Amygdala (tissue), 56 donors: ENCODE measurements at places on chromosomes 2 and 18.

GRCh38 chr2:40584432-40584831 lies 132.5 kb upstream of the SLC8A1 start:
- DNase-seq = no peak

DNA sequence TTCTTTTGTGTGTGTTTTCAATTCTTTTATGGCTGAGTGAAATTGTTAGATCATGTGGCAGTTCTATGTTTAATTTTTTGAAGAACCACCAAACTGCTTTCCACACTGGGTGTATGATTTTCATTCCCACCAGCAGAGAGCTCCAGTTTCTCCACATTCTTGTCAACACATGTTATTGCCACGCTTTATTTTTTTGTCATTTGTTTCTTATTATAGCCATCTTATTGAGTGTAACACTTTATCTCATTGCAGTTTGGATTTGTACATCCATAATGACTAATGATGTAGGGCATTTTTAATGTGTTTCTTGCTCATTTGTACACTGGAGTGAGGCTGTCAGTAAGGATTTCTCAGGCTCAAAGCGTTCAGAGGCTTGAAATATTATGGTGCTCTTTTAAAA lies 184.2 kb downstream of the PIEZO2 start:
- no peak for DNase-seq

DNA sequence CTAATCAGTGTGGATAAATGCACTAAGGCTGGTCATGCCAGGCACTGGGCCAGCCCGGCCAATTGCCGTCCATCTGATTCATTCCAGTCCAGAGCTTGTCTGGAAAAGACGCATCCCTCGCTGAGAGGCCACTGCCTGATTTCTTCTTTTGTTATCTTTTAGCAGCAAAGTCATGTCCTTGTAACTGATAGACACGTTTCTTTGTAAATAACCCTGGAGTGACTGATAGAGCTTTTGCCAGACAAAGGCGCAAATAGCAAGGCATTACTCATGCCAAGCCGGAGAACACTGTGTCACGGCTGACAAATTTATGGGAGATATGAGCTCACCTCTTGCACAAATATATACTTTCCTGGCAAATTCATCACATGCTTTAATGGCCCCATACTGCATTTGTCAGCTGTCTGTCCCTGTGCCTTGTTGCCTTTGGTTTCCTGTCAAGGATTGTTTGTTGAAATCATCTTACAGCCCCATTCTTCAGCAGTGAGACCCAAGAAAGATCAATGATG lies 164.4 kb downstream of the ETAA1 start:
- no peak for DNase-seq

DNA sequence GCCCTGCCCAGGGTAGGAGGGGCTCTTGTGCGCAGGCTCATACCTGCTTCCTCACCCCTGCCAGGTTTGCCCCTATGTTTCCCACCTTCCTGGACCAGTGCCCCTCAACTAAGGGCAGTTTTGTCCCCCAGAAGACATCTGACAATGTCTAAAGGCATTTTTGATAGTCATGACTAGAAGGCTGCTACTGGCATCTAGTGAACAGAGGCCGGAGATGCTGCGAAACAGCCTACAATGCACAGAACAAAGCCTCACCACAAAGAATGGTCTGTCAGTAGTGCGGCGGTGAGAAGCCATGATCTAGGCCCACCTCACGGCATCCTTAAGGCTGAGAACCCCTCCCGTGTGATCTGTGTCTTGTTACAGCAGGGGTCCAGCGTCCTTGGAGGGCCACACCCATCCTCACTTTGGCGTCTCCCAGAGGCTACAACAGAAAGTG lies 96.0 kb downstream of the TMEM17 start:
- DNase-seq = no peak

DNA sequence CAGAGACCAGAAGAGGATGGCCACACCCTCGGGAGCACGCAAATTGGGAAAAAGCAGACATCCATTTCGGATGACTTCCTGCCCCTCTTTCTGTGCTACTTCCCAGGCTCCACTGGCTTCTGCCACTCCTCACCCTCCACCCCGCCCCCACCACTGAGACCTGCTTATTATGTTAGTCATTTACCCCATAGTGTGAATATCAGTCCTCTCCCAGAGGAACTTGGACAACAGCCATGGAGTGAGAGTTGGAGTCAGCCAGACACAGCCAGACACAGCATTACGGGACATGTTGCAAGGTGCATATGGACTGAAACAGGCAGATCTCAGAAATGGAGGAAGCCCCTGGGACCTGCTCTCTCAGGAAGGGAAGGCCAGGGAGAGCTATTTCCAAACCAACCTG lies 51.8 kb downstream of the CTIF start:
- no peak for DNase-seq

- DNase-seq = no peak
These were observed 94.8 kb downstream of the GREB1L start for GRCh38 chr18:21336846-21337245.

DNA sequence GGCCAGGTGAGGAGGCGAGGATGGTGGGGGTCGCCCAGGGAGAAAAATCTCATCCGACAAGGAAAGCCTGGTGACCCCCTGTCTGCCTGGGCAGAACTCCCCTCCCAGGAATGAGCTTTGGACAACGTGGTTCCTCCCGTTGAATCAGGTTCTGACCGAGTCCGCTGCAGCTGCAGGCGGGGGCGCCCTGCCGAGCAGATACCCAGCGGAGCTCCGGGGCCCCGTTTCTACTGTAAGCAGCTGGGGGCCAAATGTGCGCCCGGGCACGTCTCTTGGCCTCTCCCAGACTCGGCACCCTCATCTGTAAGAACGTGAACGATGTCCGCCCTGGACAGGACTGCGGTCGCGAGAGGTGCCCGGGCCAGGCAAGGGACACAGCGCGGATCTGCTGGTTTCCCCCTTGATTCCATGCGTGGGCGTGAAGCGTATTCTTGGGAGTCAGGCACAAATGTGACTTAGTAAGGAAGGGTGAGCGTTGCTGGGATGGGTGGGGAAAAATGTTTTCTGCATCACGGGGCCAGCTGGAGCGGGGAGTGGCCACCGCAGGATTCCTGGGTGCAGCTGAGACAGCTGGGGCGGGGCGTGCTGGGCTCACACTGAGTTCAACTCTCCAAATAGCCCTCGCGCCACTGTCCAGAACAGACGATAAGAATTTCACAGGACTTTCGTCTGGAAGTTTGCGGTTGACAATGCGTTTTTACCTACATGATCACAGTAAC lies 20.2 kb upstream of the TUBB6 start:
- no peak for DNase-seq

DNA sequence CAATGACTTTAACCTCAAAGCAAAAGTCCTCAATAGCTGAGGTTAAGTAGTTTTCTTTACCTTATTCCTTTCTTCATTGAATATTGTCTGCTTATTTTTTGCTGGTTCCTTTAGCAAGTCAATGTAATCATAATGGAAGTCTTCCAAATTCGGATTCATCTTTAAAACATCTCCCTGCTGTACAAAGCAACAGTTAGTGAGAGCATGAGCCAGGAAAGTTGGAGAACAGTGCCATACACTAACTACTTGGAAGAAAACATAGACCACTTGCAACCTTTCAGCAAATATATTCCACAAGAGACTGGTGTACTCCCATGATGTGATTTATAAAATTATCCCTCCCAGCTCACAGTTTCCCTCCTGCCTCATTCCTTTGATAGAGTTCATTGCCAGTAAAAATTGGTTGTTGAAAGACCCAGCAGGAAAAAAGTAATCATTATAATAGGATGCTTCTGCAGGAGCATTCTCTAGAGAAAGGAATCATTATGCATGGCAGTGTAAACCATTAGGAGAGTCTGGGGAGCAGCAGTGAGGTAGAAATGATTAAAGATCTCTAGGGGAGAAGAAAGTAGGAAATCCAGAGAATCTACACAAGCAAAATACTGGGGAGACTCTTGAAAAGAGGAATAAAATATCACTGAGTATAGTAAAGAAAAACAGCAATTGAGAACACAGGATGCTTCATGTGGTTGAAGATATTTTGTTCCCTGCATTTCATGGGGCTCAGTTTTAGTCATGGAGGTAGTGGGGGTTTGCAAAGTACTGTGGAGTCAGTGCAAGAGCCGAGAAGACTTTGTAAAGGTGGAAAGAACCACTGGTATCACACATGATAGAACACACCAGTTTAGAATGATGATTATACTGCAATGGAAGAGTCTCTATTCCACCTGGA lies 38.6 kb upstream of the TTN start:
- DNase-seq = no peak

DNA sequence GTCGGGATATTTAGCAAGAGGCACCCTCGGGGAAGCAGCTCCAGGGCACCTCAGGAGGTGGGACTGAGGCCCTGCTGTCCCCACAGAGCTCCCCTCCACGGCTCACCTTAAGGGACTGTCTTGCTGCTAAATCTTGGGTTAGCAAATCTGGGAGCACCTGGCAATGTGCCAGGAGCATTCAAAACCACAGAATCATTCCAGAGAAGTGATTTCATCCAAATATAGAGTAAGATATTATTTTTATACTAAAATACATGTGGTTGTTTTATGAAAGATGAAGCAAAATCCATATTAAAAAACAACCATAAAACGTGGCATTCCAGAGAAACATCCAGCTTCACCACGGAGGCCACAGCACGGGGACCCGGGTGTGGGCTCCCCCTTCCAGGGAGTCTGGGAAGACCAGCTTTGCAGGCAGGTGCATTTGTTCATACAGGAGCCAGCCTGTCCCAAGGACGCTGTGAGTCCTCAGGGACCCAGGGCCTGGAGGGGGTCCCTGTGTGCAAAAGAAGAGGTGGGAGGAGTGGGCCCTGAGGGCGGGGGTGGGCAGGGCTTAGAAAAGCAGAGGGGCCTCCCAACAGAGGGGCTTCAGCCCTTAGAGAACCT lies 16.3 kb downstream of the HS1BP3 start:
- no peak for DNase-seq

DNA sequence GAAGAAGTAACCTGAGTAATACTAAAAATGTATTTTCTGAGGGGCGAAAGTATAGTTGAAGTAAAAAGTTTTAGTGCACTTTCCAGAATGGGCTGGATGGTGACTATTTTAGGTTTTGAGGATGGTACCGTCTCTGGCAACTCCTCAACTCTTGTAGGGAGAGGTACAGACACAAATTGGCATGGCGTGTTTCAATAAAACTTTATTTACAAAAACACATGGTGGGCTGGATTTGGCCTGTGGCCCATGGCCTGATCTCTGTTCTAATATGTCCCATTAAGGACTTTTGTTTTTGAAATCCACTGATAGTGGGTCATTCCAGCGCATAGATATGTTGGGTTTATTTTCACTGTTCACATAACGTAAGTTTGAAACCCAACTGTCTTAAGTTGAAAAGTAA lies 132.8 kb downstream of the AGAP1 start:
- DNase-seq = no peak

- no peak for DNase-seq
These were observed 112.5 kb downstream of the LPIN1 start for GRCh38 chr2:11858883-11859282.
